ENCODE measurements at places on chromosomes 6 and 20.
A peak's percentile ranks its signal among the peaks of the same experiment; 100 is the strongest.

DNA sequence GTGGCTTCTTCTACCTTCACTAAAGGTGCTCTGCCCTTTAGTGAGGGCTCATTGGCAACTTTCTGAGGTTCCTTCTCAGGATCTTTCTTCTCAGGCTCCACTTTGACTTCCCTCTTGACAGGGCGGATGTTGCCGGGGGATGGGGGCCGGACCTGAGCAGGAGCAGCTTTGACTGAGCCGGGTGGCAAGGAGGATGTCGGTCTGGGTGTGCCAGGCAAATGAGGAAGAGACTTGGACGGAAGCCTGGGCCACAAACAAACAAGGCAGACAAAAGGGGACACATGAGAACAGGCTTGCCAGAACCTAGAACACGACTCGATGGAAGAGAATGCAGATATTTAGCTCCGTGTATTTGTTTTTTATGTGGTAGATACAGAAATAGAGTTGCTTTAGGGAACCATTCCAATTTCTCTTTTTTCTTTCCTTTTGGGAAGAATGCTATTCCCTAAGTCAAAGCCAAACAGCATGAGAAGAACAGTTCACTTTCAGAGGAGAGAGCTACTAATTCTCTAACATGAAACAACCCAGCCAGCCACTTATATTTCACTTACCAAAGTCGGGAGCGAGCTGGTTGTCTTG, 76.2 kb upstream of the BCLAF1 start:
- peak; percentile 3 for DNase-seq

DNA sequence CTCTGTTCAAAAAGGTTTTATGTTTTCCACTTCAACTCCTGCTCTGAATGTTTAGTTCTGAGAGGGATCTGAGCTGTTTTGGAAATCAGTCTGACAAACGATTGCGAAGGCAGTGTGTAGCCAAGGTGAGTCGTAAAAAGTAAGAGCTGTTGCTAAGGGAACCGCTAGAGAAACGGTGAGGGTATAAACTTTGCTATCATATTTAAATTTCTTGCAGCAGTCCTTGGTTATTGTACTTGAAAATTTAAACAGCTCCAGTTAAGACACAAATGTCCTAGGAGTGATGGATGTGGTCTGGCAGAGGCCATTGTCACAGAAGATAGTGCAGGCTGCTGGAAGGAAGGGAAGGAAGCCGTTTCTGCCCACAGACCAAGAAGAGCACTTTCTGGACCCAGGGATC, 64.9 kb upstream of the CITED2 start:
- DNase-seq: no peak

DNA sequence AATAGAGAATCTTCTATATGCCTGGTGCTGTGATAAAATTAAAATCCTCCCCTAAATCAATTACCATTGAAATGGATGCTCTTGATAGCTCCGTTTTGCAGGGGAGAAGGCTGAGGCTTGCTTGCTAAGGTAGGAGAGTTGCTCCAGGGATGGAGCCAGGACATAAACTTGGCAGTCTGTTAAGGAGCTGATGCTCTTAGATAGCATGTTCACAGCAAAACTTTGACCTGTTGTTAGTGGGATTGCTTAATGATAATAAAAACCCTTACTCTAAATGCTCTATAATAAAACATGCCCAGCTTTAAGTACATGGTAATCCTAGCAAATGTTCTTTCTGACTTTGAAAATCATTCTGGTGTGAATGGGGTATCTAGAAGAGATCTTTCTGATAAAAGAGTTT, 228.4 kb upstream of the JAG1 start:
- no peak for DNase-seq

GRCh38 chr6:129599467-129599866, 110.5 kb downstream of the ARHGAP18 start:
- no peak for DNase-seq

DNA sequence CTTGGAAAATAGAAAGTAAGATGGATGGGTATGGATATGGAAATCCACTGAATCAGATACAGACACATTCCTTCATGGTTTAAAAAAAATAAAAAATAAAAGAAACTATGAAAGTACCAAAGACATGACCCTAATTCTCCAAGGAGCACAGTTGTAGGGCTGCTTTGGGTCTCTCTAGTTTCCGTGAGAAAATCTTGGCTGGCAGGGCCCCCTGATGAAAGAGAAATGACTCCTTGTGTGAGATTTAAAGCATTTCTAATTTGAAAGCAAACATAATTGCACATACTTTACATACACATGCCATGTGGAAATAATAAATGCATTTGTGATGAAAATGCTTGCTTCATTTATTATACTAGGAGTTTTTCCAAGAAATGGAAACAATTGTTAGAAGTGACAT, 593.9 kb upstream of the BTBD3 start:
- no peak for DNase-seq

DNA sequence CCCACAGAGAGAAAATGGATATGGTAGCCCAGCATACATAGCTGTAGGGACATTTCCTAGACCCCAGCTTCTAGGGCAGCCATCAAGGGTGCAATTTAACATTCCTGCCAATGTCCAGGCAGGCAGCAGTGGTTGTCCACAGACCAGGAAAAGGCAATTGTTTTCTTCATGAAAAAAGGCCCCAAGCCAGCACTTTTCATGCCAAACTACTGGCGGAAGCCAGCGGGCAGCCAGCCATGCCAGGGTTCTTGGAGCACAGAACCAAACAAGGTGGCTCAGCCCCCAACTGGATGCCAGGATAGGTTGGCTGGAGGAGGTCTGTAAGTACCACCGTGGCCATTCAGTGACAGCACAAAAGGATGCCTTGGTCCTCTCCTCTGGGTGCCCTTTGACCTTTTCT, 94.6 kb downstream of the BANF2 start:
- no peak for DNase-seq

GRCh38 chr6:100691972-100692371, 189.2 kb downstream of the ASCC3 start:
- no peak for DNase-seq

- DNase-seq: no peak
These were observed 205.9 kb downstream of the ZMYND8 start for GRCh38 chr20:47150403-47151152.

- DNase-seq: no peak
These were observed 109.4 kb downstream of the TNFAIP3 start for GRCh38 chr6:137976430-137976829.

DNA sequence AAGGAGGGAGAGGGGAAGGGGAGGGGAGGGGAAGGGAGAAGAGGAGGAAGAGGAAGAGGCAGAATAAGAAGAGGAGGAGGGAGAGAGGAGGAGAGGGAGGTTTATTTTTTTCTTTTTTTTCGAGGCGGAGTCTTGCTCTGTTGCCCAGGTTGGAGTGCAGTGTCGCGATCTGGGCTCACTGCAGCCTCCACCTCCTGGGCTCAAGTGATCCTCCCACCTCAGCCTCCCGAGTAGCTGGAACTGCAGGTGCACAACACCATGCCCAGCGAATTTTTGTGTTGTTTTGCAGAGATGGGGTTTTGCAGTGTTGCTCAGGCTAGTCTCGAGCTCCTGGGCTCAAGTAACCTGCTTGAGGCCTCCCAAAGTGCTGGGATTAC, 6.1 kb upstream of the GJA10 start:
- DNase-seq: no peak

- no peak for DNase-seq
These were observed 16.9 kb downstream of the KCNK15 start for GRCh38 chr20:44762466-44763140.

- DNase-seq: no peak
These were observed 151.2 kb downstream of the ANKRD60 start for GRCh38 chr20:58077282-58077681.

GRCh38 chr20:61630816-61631215, 378.8 kb downstream of the CDH4 start:
- no peak for DNase-seq
